Left lung (tissue), 14 donors: ENCODE measurements at places on chromosomes 12 and 14.

- no peak for DNase-seq
Observed at GRCh38 chr14:53964249-53964648, 7.6 kb upstream of the BMP4 start.

- no peak for DNase-seq
Observed at GRCh38 chr12:12648284-12648683, 36.6 kb downstream of the CREBL2 start.

GRCh38 chr12:93468008-93468371 lies 676 bp downstream of the MRPL42 start:
- DNase-seq: no peak

DNA sequence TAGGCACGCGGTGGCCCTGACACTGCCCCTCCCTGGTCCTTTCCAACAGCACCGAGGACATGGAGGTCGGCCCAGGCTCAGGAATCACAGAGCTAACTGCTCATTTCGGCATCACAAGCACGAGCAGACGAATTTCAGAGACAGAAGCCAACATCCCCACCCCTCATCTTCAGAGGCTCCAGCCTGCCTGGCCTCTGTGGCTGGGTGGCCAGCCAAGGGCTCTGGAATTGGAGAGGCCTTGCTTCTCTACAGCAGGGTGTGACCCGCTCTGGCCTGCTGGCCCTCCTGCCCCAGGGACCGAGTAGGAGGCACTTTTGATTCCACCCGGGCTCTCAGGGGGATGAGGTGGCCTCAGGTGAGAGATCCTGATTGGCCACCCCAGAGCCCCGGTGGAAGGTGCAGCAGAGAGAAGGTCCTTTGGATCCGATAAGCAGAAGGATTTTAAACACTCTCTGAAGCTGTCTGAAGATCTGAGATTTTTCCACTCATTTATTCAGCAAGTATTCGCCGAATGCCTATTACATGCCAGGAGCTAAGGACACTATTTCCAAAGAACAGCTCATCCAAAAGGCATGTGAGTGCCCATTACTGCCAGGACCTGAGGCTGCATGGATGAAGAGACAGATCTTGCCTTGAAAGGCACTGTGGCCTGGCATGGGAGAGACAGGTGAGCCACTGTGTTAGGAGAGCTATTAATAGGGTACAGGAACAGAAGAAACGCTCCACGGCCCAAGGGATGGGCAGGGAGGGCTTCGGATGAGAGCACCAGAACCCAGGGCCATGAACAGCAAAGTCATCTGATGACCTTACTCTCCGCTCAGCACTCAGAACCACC lies 10.2 kb downstream of the BAG5 start:
- DNase-seq: no peak

GRCh38 chr12:79063258-79063657 lies 198.7 kb downstream of the SYT1 start:
- no peak for DNase-seq

DNA sequence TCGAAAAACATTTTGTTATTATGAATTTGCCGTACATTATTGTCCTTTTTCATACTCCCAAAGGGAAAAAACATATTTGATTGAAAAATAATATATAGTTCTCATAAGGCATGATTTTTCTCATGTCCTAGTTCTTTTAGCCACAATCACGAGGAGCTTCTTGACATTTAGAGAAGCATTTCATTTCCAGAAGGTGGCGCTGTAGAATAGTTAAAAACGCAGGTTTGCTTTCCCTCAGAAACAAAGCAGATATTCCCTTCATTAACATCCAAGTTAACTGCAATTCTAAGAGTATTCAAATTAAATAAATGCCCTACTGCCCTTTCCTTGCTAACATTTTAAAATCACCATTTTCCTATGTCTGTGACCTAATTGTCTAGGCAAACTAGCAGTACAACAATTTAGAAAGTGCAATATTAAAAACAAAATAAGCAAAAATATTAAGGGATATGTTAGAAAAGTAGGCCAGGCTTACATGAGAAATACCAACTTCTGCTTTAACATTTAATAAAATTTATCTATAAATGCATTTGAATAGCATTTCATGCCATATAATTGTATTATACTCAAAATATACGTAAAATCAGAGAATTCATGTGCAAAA lies 10.9 kb upstream of the PIK3C2G start:
- DNase-seq: no peak

- DNase-seq: no peak
Observed at GRCh38 chr12:22051114-22051698, 5.2 kb downstream of the CMAS start.

DNA sequence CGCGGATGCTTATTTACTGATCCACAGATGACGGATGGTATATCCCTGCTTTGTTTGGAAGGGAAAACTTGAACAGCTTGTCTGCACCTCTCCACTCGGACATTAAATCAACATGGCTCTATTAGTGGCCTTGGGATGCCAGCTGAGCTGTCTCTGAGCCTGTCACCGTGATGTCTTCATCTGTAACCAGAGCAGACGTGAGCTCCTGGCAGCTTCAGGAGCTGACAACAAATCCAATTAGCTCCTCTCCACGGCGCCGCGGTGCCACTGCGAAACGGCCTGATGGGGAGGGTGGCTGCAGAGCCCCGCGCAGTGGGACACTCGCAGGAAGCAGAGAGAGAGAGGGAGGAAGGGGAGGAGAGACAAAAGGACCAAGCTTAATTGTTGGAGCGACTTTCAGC lies 112.3 kb downstream of the PAPOLA start:
- no peak for DNase-seq

DNA sequence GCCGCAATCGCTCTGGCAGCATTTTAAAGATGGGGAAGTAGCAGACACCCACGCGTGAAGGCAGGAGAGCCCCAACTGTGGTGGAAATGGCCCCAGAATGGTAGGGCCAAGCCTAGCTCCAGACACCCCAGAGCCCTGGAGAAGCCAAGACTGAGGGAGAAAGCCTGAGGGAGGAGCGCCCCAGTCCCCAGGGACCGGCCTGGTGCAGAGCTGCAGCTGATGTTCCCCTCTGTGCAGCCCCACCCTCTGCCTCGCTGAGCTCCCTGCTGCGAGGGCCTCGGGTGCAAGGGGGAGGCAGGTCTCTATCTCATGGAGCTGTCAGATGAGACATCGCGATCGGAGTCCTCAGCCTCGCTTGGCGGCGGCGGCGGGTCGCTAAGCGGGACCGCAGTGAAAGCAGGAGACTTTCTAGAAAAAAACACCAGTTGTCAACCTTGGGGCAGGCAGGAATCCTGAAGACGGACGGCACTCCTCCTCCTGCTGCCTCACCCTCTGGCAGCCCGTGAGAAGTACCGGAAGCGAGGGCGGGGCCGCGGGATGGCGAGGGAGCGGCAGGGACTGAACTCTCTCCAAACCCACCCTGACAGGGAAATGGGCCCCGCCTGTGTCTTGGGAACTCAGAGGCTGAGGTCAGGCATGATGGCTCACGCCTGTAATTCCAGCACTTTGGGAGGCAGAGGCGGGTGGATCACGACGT lies 6.0 kb downstream of the GAPDH start:
- peak; percentile 51 for DNase-seq

GRCh38 chr12:125564753-125565152 lies 499.5 kb downstream of the AACS start:
- DNase-seq: no peak

DNA sequence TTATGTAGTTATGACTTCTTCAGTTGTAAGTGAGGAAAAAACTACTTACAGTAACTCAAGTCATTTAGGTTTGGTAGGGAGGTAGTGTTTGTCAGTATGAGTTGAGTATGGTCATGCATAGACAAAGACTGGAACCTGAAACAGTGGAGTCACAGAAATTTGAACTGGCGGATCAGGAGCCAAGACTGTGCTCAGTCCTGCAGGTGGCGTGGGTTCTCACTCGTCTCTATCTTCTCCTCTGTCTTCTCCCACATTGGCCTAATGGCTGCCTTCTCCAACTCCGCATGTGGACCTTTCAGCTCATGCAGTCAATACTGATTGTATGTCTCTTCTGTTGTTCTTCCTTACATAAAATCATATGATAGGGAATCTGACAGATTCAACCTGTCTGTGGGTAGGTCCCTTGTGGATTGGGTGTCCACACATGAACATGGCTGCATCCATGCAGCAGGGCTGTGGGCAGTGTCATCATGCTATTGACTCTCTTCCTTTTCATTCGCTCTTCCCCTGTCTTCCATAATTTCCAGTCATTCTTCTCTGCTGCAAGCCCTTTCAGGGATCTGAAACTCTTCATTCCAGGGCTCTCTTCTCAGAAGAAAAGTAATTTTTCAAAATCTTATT lies 78.8 kb upstream of the NEDD1 start:
- DNase-seq: no peak

DNA sequence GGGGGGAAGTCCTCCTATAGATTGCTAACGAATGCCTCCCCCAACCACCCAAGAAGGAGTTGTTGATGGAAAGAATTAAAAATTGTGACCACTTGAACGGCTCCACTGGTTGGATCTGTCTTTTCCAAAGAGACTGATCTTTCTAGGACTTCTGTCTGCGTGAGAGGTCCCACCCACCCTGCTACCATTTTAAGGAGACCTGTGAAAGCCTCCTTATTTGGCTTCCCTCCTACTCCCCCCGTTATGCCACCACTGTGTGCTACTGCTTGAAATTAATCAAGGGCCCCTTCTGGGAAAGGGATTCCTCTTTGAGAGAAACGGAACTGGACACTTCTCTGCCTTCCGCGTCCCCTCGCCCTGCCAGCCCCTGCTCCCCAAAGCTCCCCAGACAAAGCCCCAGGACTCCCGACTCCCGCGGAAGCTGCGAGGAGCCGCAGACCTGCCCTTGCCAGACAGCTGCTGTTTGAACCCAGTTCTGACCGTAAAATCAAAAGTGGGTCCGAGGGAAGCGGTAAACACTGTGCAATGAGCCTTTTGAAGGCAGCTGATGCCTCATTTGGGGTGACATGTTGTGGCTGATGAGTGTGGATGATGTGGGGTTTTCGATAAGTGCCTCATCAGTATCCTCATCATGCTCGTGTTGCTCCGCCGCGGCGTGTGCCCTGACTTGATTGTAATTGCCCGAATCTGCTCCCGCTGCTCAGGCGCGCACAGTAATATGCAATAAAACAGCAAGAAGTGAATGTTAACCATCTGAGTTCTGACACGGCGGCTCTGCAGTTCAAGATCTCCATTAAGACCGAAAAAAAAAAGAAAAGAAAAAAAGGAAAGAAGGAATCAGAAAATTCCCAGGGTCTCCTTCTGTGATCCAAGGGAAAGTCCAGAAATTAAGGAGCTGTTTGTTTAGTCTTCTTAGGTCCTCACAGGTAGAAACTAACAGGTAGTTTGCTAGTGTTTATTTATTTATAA lies 48.2 kb downstream of the MBIP start:
- no peak for DNase-seq

DNA sequence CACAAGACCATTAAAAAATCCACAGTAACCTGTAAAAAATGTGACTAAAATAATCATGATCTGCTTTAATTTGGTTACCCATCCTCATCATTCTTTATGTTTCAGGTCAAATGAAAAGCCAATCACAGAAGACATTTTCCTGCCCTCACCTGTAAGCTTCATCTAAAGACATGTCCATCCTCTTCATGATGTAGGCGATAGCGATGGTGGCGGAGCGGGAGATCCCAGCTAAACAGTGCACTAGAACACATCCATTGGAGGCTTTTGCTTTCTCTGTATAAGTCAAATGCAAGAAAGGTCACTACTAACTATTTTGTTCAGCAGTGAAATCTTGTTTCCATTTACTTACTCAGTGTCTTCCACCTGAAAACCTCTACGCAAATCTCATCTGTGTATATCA lies 82.6 kb downstream of the DUSP16 start:
- DNase-seq: no peak

DNA sequence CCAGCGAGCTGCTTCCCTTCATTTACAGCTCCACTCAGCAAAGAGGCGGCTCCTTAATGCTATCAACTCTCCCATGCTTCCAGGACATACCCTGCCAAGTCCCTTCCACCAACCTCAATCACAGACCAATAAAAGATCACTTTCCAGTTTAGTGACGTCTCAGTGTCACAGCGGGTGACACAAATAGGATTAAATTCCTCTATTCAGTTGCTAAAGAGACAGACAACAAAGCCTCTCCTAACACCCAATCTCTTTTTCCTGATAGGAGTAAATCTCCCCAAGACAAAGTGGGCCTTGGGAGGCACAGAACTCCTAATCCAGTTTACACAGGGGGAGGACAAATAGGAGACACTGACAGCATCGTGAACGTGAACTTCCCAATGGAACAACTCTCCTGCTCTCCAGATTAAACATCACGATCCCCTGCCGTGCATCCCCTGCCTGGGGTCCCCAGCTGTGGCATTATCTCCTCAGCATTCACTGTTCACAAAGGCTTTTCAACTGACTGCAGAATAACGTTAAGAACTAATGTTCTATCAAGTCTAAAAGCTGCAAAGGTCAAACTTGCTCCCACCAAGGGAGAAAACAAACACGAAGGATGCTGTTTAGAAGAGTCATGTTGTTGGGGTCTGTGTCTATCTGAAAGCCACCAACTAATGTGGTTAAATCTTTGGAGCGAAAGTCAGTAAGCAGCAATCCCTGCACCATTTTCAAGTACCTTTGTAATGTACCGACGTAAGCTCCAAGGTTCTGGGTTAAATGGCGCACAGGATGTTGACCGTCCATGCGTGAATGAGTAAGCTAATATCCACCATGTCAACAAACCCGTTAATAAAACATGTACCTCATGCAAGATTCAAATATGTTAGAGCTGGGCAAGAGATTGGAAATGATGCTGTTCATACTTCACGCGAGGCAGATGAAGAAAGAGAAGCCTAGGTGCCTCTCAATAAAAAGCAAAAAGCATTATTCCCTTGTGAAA lies 31.5 kb downstream of the TMEM132D start:
- no peak for DNase-seq

DNA sequence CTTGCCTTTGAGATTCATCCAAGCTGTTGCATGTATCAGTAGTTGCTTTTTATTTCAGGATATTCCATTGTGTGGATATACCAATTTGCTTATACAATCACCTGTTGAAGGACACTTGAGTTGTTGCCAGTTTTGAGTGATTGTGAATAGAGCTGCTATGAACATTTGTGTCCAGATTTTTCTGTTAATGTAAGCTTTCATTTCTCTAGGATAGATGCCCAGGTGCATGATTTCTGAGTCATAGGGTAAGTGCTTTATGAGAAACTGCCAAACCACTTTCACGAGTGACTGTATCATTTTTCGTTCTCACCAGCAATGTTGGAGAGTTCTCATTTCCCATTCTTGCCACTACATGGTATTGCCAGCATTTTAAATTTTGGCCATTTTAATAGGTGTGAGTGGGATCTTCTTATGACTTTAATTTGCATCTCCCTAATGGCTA lies 434.6 kb upstream of the RGS6 start:
- DNase-seq: no peak

GRCh38 chr12:32462908-32463307 lies 63.5 kb downstream of the FGD4 start:
- DNase-seq: no peak

GRCh38 chr12:102120564-102120873 lies 536 bp downstream of the PARPBP start:
- no peak for DNase-seq

DNA sequence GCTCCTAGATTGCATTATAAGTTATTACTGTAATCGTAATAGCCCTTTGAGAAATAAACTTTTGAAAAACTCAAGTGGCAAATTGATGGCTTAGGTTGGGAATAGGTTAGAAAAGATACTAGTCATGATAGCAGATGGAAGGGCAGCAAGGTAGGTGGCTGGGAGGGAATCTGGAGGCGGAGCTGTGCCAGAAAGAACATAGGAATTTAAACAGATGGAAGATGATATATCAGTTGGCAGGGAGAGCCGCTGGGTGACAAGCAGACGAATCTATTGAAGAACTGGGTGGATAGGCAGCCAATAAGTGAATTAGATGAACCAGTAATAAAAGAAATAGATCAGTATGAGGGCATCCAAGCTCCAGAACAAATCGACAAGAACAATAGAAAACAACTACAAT lies 142.1 kb downstream of the CNTN1 start:
- no peak for DNase-seq
